Esophagus muscularis mucosa (tissue), 4 donors: ENCODE measurements at places on chromosomes 16 and 17. TPM values are rescaled to one million over a fixed set of nuclear protein-coding genes. Genes with fewer than 3 reads are reported as not detected.
A peak's percentile ranks its signal among the peaks of the same experiment; 100 is the strongest.

Gene CARD14
- not detected for total RNA-seq

Gene SYNGR3
- 5.6 TPM for total RNA-seq

- DNase-seq: no peak
Measured at GRCh38 chr16:84686707-84687298, 13.0 kb upstream of the USP10 start.

DNA sequence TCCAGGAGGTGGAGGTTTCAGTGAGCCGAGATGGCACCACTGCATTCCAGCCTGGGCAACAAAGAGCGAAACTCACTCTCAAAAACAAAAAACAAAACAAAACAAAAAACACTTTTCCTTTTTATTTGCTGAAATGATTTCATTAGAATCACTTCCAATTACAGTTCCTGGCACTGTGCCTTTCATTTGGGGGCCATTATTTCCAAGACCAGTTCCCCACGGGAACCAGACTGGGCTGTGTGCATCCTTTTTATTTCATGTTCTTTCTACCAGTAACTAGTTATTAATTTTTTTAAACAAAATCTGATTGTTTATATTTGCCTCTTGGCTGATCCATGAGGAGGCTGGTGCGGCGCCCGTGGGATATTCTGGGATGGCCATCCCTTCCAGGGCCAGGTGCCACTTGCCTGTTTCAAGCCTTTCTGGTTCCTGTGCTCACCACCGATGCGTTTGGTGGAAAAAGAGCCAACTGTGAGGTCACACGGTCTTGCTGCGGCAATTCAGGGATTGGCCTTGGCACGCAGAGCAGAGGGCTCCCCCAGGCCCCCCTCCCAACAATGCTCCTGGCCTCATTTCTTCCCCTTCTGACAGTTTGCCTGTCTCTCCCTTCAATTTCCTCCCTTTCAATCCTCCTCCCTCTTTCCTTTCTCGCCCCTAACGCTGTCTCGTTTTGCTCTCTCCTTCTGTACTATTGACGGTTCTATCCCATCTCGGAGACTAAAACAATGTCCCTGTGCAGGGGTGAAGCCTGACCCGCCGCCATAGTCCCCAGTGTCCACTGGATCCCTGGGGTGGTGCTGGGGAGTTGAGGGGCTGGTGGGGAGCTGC lies 13.4 kb downstream of the UBALD1 start:
- no peak for DNase-seq

DNA sequence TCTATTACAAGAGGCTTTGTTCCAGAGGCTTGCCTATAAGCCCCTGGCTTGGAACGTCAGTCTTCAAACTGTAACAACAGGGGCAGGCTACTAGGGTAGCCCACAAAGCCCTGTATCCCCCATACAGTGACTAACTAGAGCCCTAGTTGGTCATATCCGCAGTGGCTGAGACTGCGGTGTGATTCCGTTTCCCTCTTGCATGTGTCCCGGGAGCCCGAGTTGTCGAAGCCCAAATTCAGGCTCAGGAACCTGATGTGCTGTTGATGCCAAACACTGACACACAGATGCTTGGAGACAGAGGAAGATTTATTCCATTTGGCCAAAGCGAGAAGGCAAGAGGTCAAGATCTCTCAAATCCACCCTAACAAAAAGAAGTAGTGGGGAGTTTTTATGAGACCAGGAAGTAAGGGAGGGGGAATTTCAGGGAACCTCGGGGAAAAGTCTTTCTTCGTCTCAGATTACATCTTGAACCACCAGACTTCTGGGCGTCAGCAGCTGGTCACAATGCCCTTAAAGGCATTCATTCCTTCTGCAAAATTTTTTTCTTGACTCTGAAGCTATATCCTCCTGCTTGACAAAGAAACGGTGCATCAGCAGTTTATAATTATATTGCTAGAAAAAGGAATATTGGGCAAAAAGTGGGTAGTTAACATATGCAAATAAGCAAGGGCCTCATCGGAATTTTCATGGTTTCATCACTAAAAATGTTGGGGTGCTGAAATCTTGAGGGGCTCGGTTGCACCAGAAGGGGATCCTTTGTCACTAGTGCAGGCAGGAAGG lies 879 bp downstream of the SLFN5 start:
- DNase-seq: peak; percentile 94

DNA sequence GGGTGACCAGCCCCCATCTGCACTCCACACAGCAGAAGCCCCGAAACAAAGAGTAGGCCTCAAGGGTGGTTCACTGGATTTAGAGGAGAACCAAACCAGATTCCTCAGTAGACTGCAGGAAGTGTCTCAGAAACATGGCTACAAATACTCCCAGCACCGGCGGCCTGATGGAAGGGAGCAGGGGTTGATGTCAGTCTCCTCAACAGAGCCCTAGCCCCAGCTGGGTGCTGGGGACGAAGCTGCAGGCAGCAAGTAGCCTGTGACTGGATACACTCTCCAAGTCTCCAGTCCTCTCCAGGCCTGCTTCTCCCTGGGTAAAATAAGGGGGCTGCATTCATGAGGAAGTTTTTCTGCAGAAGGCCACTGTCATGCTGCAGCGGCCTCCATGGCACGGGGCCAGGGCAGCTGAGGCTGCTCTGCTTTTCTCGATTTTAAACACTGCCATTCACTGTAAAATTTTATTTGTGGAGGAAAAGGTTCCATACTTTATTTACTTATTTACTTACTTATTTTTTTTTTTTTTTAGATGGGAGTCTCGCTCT lies 36.7 kb upstream of the SREBF1 start:
- no peak for DNase-seq

DNA sequence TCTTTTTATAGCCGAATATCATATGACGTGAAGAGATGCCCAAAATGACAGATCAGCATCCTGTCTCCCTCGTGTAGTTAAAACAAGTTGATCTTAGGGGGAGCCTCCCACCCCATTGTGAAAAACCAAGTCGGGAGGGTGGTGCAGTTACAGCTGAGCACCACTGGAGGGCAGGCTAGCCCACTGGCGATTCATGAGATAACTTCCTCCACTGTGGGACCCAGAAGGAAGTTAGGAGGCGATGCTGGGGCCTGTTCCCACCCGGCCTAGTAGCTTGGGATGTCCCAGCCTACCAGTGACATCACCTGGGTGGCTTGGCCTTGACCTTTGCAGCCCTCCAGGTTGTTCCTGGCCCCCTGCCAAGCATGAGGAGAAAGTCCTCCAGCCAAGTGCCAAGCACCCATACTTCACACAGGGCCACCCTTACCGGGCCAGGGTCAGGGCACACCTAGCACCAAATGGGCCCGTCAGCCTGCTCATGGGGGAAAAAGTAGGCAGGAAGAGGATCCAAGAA lies 8.1 kb upstream of the CPNE2 start:
- peak; percentile 96 for DNase-seq

Gene FOXC2
- total RNA-seq: 1.3 TPM

Gene UNK
- 18.3 TPM for total RNA-seq

Gene MFSD6L
- total RNA-seq: not detected
